ENCODE measurements at places on chromosomes 1 and 21. TPM values are rescaled to one million over a fixed set of nuclear protein-coding genes. Genes with fewer than 3 reads are reported as not detected.
A peak's percentile ranks its signal among the peaks of the same experiment; 100 is the strongest.

- H3K36me3 ChIP-seq = no peaks in the 10 kb centered on the region
- no peak overlapping the region for H3K4me3 ChIP-seq
- peaks cover 37% of the 10 kb centered on the region for H3K27me3 ChIP-seq
- DNase-seq = no peak
Observed at GRCh38 chr1:22915816-22916470, 56.7 kb downstream of the LACTBL1 start.

- no peaks in the 10 kb centered on the region for H3K36me3 ChIP-seq
- no peak overlapping the region for H3K27ac ChIP-seq
- peaks cover 18% of the 10 kb centered on the region for H3K27me3 ChIP-seq
- H3K4me1 ChIP-seq = no peaks in the 10 kb centered on the region
- H3K4me3 ChIP-seq = no peak overlapping the region
Observed at GRCh38 chr1:47424336-47424982, 8.4 kb downstream of the FOXE3 start.

MMEL1 gene
- not detected for total RNA-seq

DNA sequence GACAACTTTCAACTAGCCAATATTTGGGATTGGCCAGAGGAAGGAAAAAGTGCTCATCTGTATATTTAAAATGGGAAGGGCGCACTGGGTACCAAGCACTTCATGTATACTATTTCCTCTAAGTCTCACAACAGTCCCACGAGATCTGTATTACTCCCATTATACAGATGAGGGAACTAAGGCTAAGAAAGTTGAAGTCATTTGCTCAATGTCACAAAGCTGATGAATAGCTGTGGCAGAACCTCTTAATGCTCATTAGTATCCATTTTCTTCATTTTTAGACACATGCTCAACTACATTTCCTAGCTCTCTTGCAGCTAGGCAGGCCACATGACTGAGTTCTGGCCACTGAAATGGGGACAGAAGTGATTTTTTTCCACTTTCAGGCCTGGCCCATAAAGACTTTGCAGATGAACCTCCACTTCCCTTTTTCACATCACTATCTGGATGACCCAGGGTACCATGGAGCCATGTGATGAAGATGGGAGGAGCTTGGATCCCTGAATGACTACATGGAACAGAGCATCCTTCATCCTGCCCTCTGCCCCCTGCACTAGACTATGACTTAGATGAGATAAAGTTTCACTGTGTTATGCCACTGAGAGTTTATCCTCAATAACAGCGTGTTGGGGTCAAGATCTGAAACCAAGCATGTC, 31.8 kb downstream of the ATF3 start:
- H3K4me3 ChIP-seq = no peak overlapping the region
- no peaks in the 10 kb centered on the region for H3K36me3 ChIP-seq
- no peak overlapping the region for H3K27ac ChIP-seq
- H3K4me1 ChIP-seq = peaks cover 4% of the 10 kb centered on the region

DNA sequence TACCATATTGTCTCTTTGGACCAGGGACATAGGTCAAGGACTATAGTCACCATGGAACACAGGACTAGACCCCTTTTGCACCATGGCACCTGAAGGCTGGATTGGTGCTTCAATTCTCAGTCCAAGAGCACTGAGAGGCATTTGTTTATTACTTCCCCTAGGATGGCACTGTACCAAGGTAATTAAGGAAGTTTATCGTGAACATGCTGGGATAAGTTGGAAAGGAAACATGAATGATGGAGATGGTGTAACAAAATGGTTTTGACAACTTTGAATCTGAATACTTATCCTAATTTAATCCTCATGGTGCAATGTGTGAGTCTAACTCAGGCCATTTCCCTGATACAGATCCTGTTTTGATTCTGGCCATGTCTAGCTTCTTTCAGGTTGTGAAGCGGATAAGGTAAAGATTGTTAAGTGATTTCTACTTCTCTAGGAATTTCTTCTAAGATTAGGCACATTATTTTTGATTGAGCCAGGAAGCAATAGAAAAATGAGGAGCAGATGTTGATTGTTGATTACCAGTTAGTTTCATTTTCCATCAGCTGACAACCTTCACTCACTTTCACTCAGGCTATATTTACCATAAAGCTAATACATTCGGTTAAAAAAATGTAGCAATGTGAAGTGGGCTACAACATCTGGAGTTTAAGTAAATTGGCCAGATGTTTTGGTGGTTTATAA, 37.3 kb upstream of the SIPA1L2 start:
- peaks cover 5% of the 10 kb centered on the region for H3K4me1 ChIP-seq
- H3K27ac ChIP-seq = no peak overlapping the region

KLF18 gene
- not detected for total RNA-seq

DNA sequence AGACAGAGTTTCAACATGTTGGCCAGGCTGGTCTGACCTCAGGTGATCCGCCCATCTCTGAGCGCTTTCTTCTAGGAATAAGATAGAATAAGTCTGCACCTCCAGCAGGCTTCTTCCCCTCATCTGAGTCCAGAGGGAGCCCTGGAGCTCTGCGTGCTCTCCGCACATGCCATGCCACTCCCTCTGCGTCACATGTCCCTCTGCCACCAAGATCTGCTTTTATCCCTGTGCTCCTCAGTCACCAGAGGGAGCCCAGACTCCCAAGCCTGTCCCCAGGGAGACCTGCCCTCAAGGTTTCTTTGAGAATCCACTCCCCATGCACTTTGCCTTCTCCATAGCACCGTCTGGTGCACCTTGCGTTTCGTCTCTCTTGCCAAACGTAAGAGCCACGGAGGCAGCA, 213.0 kb downstream of the CAMTA1 start:
- H3K36me3 ChIP-seq = no peaks in the 10 kb centered on the region
- no peak overlapping the region for H3K27ac ChIP-seq
- H3K27me3 ChIP-seq = no peaks in the 10 kb centered on the region
- H3K4me1 ChIP-seq = no peaks in the 10 kb centered on the region

GRCh38 chr1:212281590-212281989, 3.6 kb upstream of the PPP2R5A start:
- no peak for DNase-seq
- H3K4me3 ChIP-seq = no peak overlapping the region
- no peaks in the 10 kb centered on the region for H3K4me1 ChIP-seq
- H3K27me3 ChIP-seq = no peaks in the 10 kb centered on the region
- no peaks in the 10 kb centered on the region for H3K36me3 ChIP-seq
- no peak overlapping the region for H3K27ac ChIP-seq

RIIAD1 gene
- total RNA-seq = 3.8 TPM

MATN1 gene
- total RNA-seq = not detected

DNA sequence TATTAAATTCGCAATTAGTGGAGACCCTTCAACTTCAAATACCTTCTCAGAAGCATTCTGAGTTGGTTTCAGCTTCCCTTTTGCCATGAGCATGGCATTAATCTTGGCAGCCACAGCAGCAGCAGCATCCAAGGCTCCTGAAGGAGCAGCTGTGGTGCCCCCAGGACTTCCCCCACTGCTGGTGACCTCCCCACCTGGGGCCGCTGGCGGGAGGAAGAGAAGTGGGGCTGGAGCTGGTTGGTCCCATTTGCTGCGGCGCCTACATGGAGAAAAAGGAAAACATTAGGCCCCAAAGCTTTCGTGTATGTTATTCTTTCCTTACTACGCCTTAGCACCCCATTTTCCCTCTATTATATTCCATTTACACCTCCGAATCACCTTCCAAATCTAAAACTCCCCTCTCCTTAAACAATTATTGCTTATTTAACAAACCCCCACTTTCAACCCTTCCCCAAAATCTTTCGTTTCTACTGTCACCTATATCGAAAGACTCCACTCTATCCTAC, 569 bp downstream of the KHDC4 start:
- H3K36me3 ChIP-seq = peaks cover 8% of the 10 kb centered on the region
- peaks cover 36% of the 10 kb centered on the region for H3K4me1 ChIP-seq
- H3K27ac ChIP-seq = peak overlapping the region; percentile 97
- no peaks in the 10 kb centered on the region for H3K27me3 ChIP-seq
- H3K4me3 ChIP-seq = peak overlapping the region; percentile 83
- DNase-seq = no peak

- H3K27me3 ChIP-seq = peaks cover 89% of the 10 kb centered on the region
- H3K4me1 ChIP-seq = peaks cover 5% of the 10 kb centered on the region
- H3K27ac ChIP-seq = no peak overlapping the region
- no peak for DNase-seq
- no peak overlapping the region for H3K4me3 ChIP-seq
Observed at GRCh38 chr1:147077081-147077480, 95.2 kb downstream of the PRKAB2 start.

DNA sequence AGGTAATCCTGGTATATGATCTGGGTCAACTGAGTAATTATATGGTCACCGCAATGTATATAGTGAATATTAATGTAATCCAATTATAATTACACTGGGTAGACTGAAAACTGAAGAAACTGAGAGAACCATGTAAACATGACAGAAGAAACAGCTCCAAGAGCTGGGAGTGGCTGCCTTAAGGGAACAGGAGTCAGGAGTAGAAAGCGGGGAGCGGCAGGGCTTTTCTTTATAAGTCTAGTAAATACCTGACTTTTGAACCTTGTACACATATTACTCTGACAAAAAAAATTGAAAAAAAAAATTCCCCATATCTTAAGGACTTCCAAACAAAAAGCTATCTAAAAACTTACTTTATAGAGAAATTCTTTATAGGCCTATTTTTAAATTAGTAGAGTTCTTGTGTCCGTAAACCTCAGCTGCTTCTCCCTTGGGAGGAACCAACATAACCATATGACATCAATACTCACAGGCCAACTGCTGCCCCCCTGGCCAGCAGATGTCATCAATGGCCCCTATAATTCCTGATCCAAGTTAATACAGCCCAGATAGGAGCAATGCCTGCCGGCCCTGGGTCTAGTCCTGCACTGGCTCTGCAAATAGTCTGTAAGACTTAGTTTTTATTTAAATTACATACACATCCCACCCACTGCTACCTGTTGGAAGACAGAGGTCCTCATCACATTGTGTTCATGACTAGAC, 33.8 kb downstream of the THAP3 start:
- H3K4me3 ChIP-seq = no peak overlapping the region
- H3K27ac ChIP-seq = no peak overlapping the region
- H3K36me3 ChIP-seq = no peaks in the 10 kb centered on the region
- peaks cover 3% of the 10 kb centered on the region for H3K4me1 ChIP-seq
- DNase-seq = no peak
- H3K27me3 ChIP-seq = no peaks in the 10 kb centered on the region

- peaks cover 19% of the 10 kb centered on the region for H3K4me1 ChIP-seq
- peak overlapping the region; percentile 32 for H3K4me3 ChIP-seq
Observed at GRCh38 chr1:8137481-8138244, 111.6 kb upstream of the ERRFI1 start.

GRCh38 chr1:37821481-37821880, 13.5 kb upstream of the YRDC start:
- no peak overlapping the region for H3K27ac ChIP-seq
- H3K4me1 ChIP-seq = no peaks in the 10 kb centered on the region
- H3K4me3 ChIP-seq = no peak overlapping the region
- no peak for DNase-seq
- no peaks in the 10 kb centered on the region for H3K27me3 ChIP-seq

DNA sequence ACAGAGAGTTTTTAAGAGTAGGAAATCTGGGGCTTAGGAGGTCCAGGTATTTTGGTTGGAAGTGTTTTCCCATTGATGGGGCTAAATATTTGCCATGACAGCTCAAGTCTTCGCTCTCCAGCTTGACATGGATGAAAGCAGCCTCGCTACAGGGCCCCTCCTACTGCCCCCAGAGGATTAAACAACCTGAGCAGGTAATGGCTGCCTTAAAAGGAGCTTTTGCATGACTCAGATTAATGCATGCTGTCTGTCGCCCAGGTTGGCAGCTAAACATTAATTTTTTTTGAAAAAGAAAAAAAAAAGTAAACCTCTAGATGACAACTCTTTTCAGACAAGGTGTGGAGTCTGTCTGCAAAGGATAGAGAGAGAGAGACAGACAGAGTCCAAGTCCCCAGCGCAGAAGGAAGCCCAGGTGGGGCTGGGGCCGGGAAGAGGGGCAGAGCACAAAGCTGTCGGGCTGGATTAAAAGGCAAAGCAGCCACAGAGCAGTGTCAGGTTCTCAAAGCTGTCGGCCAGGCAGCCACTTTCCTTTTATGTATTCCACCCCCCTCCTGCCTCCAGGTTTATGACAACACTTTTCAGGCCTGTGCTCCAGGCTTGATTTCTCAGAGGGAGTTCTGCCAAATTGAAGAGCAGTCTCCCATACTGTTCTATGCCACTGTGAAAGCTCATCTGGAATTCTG, 127.9 kb downstream of the CLIC6 start:
- peaks cover 79% of the 10 kb centered on the region for H3K36me3 ChIP-seq
- peak overlapping the region; percentile 75 for H3K27ac ChIP-seq
- peaks cover 66% of the 10 kb centered on the region for H3K4me1 ChIP-seq
- no peaks in the 10 kb centered on the region for H3K27me3 ChIP-seq

- DNase-seq = no peak
- no peaks in the 10 kb centered on the region for H3K36me3 ChIP-seq
- H3K27me3 ChIP-seq = no peaks in the 10 kb centered on the region
- H3K4me3 ChIP-seq = no peak overlapping the region
- no peaks in the 10 kb centered on the region for H3K4me1 ChIP-seq
Observed at GRCh38 chr1:195851016-195851601, 757.1 kb downstream of the KCNT2 start.

GRCh38 chr1:31054349-31054748, 11.2 kb downstream of the PUM1 start:
- H3K36me3 ChIP-seq = peaks cover 8% of the 10 kb centered on the region
- no peak for DNase-seq
- H3K27ac ChIP-seq = no peak overlapping the region

DNA sequence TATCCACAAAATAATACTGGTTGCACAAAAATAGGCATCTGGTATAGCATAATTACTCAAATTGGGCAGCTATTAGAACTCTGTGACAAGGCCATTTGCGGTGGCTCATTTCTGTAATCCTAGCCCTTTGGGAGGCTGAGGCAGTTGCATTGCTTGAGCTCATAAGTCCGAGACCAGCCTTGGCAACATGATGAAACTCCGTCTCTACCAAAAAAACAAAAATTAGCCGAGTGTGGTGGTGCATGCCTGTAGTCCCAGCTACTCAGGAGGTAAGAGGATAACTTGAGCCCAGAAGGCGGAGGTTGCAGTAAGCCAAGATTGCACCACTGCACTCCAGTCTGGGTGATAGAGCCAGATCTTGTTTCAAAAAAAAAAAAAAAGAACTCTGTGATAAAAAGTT, 36.7 kb downstream of the PLPP3 start:
- no peak overlapping the region for H3K27ac ChIP-seq
- H3K27me3 ChIP-seq = no peaks in the 10 kb centered on the region
- H3K4me1 ChIP-seq = peaks cover 77% of the 10 kb centered on the region
- no peak overlapping the region for H3K4me3 ChIP-seq
- no peak for DNase-seq

GRCh38 chr1:78358165-78358564, 132.6 kb upstream of the PTGFR start:
- H3K4me3 ChIP-seq = no peak overlapping the region
- no peaks in the 10 kb centered on the region for H3K27me3 ChIP-seq

PDC gene
- total RNA-seq = not detected

PDZK1IP1 gene
- 0.25 TPM for total RNA-seq

DNA sequence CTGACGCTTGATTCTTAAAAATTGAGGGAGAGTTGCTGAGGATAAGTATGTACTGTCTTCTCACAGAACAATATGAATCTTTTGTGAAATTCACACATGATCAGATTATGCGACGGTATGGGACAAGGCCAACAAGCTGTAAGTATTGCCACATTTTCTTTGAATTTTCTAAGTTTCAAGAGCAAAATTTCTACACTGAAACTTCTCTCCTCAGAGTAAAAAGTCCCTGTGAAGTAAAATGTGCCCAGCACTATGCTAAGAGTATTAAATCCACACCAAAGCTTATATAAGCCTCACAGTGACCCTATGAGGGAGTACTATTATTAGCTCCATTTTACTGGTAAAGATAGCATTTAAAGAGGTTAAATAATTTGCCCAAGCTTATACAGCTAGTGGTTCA, 12.2 kb downstream of the AKIRIN1 start:
- H3K4me3 ChIP-seq = no peak overlapping the region
- peaks cover 100% of the 10 kb centered on the region for H3K36me3 ChIP-seq
- no peak for DNase-seq
- H3K27me3 ChIP-seq = no peaks in the 10 kb centered on the region
- no peak overlapping the region for H3K27ac ChIP-seq

CNIH3 gene
- total RNA-seq = 1.4 TPM

FAAH gene
- total RNA-seq = 11.0 TPM
